ENCODE measurements at places on chromosomes 6 and 20. TPM values are rescaled to one million over a fixed set of nuclear protein-coding genes. Genes with fewer than 3 reads are reported as not detected.

Gene TAB2
- 46.7 TPM for total RNA-seq

- DNase-seq = peak; percentile 11
Observed at GRCh38 chr6:119284861-119285521, 64.6 kb downstream of the MAN1A1 start.

Gene THEMIS
- total RNA-seq = not detected

DNA sequence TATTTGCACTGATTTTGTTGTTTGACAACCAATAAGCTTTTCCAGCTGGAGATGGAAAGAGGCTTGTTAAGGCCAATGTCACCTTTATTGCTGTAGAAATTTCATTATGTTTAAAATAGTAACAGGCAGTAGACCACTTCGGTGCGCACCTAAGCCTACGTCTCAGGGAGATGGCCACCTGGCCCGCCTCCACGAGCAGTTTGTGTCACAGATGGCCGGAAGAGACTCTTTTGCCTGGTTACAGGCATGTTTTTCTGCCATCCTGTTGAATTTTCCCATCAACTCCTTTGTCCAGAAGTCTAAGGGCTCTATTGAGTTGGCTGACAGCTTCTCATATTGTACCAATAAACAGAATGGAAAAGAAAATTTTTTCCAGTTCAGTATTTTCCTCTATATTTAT is 51.0 kb downstream of the SLC9A8 start:
- no peak for DNase-seq

Gene ULBP3
- 13.6 TPM for total RNA-seq

Gene POM121L2
- total RNA-seq = 0.12 TPM

GRCh38 chr20:60789399-60789798 is 462.7 kb upstream of the CDH4 start:
- DNase-seq = no peak

DNA sequence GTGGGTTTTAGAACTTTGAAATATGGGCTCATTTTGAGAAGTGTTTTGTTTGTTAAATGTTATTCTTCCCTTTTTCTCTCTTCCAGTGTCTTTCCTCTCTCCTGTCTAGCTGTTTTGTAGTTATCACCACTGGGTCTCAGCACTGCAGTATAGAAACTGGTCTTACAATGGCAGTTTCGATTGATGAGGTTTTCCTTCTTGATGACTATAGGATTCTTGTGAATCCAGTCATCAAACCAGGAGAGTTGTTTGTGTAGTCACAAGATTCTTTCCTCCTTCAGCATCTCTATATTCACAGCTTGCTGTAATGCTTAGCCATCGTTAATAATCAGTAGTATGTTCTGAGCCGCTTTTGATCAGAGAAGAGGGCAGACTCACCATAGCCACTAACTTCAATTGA is 172.3 kb downstream of the OGFRL1 start:
- DNase-seq = peak; percentile 43

Gene C20orf96
- total RNA-seq = 1.4 TPM

Measured in RPMI7951 (cell line).